Stimulated activated CD4-positive, alpha-beta T cell treated with anti-CD3 and anti-CD28 coated beads, Interleukin-2, amount 100 ng/mL, for 48 hours (primary cell): ENCODE measurements at places on chromosomes 2 and 18.

DNA sequence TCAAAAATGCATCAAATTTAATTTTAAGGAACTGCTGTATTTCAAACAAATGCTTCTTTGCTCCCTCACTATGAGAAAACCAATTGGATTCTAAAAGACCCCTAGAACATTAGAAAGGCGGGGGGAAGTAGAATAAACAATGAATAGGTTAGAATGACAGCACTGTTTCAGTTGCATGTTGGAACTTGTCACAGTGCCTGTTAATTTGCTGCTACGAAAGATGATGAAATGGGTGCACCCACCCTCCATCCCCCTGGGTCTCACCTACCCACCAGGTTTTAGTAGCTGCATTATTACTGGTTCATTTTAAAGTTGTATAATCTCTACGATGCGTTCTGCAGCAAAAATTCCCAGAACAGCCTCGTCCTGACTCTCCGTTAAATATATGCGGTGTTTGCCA is 193.0 kb upstream of the COPS8 start:
- DNase-seq: no peak

DNA sequence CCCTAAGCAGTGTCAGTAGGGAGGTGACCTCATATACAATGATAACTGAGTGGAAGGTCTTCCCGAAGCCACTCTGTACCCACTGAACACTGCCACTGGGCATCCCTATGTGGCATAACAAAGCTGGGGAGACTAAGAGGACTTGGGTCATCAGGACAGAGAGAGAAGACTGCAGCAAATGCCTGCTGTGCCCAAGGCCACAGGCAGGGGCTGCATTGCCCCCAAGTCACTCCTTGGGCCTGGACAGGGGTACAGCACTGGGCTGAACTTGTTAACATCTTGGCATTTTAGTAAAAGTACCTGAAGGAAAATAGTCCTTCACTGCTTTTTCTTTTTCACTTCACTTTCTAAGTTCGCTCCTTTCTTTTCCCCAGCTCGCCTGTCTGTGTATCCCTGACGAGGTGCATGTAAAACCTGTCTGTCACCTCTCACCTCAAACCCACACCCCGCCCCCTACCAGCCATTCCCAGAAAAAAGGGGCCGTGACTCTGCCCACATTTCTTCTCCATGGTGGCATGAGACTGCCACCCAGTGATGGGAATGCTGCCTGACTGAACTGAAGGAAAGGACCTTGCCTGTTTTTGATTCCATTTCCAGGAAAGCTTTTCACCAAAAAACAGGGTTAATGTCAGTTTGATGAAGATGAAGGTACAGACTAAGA is 62.9 kb downstream of the MTHFD2 start:
- DNase-seq: no peak

GRCh38 chr2:73716543-73717250 is 20.4 kb downstream of the TPRKB start:
- no peak for DNase-seq

DNA sequence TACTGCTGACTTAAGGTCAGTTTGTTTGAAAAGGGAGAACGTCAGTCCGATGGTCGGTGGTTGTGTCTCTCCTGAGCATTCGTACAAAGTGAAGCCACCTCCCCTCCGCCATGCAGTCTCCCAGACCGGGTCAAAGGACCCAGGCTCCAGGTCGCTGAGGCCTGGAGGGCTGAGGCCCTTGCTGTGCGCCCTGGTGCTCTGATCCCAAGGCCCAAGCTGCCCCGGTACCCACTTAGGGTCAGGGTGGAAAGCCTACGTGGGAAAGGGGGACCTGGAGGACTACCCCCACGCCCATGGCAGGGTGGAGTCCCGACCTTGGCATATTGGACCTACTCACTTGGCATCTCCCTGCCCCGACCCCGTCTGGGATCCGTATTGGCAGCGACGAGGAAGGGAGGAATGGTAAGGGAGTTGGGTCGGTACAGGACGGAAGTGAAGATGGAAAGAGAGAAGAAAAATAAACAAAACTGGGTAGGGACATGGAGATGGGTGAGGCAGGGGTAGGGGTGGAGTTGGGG is 8.0 kb upstream of the SIX3 start:
- DNase-seq: no peak

DNA sequence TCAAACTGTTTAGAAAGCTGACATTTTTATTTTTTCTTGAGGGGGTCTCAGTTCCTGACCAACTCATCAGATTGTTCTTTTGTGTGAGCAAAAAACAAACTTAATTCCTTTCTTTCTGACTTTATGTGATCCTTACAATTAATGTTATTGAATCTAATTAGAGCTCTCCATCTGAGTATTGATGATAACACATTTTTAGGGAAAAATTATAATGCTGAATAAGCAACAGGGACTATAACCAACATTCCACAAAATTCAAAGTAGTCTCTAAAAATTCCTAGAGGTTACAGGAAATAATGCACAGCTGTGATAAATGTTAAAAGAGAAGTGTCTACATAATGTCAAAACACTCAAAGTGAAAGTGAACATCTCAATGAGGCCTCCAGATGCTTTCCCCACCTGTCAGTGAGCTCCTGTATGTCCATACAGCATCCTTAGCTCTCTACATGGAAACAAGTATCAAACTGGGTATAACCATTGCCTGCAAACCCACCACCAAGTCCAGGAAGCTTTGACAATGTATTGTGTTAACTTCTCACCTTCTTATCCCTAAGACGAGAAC is 786.0 kb upstream of the SLC39A10 start:
- no peak for DNase-seq

GRCh38 chr2:158618891-158619490 is 162.2 kb downstream of the PKP4 start:
- no peak for DNase-seq

GRCh38 chr18:10063489-10063888 is 149.7 kb downstream of the VAPA start:
- DNase-seq: no peak

DNA sequence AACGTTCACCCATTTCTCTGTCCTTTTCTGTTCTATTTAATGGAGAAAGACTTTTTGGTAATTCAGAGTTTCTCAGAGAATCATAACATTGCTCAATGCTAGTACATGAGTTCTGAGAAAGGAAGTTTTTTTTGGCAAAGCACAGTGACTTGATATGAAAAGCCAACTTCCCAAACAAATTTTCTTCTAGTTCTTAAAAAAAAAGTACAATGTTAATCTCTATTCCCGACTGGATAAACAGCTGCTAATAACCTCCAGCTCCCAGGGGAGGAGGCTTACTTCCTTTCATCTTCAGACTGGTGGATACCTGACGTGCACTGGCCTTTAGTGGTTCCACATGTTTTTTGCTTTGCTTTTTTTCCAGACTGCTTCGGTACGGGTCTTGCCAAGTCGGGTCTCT is 284.6 kb upstream of the CCDC68 start:
- DNase-seq: no peak

- no peak for DNase-seq
Observed at GRCh38 chr2:19752500-19752899, 149.3 kb downstream of the TTC32 start.

DNA sequence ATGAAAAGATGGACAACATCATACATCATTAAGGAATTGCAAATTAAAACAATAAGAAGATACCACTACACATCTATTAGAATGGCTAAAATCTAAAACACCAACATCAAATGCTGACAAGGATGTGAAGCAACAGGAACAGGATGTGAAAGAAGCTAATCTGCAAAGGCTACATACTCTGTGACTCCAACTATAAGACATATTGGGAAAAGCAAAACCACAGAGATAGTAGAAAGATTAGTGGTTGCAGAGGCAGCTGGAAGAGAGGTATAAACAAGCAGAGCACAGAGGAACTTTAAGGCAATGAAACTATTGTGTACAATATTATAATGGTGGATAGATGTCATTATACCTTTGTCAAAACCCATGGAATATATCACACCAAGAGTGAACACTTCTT is 393.7 kb upstream of the RAB6C start:
- no peak for DNase-seq

GRCh38 chr18:5890331-5891183 is 4.8 kb downstream of the TMEM200C start:
- peak; percentile 13 for DNase-seq

- no peak for DNase-seq
Observed at GRCh38 chr2:68911709-68912108, 40.5 kb upstream of the BMP10 start.

GRCh38 chr18:62751977-62752376 is 36.6 kb downstream of the PHLPP1 start:
- no peak for DNase-seq

DNA sequence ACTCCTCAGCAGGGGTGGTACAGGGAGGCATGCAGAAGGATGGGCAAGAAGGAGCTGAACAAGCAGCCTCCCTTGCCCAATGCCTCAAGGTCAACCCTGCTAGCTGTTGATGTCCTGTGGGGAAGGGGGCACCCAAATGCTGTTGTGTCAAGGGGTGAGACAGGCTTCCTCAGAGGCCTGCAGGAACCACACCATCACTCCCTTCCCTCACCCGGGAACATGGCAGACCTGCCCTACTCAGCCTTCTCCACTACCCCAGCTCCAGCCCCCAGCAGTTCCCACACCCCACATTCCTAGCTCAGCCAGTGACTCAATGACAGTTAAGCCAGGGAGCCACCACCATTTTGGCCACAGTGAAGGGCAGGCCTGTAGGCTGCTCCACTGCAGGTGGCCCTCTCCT is 53.9 kb upstream of the RMP24 start:
- DNase-seq: no peak

DNA sequence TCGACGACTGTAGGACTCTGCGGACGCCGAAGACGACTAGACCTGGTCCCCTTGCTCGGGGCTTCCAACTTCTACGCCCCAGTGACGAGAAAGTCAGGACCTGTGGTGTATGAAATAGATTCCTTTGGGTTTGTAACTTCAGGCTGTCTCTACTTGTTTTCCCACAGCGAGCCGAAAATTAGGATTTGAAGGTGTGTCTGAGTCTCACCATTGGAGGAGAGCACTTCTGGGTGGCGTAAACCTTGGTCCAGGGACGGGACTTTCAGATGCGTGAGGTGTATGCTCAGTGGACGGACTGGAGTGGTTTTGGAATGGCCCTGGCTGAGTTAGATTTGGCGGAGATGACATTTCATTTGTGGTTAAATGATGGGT is 1.3 kb downstream of the BIRC6 start:
- DNase-seq: no peak

GRCh38 chr2:134410006-134410405 is 156.1 kb downstream of the MGAT5 start:
- DNase-seq: no peak

DNA sequence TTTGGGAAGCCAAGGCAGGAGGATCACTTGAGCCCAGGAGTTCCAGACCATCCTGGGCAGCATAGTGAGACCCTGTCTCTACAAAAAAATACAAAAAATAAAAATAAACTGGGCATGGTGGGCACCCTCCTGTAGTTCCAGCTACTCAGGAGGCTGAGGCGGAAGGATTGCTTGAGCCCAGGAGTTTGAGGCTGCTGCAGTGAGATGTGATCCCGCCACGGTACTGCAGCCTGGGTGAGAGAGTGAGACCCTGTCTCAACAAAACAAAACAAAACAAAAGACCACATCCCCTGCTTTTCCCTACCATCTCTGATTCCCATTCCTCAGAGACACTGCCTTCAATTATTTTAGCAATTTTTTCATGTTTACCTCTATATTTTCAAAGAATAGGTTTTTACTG is 3.9 kb upstream of the RNF103 start:
- no peak for DNase-seq

DNA sequence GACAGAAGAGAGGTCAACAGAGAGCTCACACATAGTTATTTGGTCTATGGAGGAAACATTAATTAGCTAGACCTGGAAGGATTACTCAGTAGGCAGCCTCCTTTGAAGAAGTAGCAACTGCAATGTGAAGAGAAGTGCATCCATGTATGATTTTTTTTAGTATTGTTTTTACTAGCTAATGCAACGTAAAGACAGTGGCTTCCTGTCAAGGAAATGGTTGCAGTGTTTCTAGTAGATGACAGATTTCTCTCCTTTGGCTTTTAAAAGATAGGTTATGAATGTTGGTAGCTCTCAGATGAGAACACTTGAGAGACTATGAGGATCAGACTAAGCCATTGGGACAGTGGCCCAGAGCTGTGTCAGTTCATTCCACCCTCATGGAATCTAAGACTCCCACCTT is 175.8 kb downstream of the AGPS start:
- DNase-seq: no peak

- no peak for DNase-seq
Observed at GRCh38 chr2:66789741-66790140, 354.8 kb downstream of the MEIS1 start.

DNA sequence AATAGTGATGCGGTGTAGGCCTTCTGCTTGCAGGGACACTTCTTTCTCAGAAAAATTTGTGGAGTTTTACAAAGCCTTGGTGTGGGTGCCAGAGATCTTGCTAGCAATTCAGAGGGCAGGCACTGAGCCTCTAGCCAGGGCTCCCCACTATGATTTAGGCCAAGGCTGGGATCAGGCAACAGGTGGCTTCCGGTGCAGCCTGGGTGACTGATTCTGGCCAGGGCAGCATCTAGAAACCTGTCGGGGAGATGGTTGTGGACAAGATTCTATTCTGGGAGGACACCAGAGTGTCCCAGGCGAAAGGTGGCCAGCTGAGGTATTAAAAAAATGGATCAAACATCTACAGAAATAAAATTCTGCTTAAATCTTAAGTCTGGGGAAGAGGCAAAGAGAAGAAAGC is 21.5 kb upstream of the TNP1 start:
- DNase-seq: no peak

GRCh38 chr18:51151568-51152511 is 45.6 kb downstream of the MEX3C start:
- DNase-seq: peak; percentile 46

DNA sequence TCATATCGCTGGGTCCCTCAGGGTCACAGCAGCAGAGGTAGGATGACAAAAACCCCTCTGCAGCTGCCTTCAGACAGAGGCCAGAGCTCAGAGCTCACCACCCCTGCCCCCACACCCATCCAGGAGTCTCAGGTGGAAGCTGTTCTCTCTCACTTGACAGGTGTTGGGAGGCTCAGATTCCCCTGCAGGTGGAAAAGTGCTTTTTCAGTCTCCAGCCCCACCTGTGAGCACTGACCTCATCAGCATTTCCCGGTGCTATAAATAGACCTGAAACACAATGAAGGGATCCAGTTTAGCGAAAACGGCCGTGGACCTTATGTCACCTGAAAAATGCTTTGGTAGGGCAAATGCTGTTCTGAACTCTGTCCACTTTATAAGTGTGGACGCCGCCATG is 254.9 kb downstream of the NDUFA10 start:
- no peak for DNase-seq

GRCh38 chr18:58135183-58135641 is 91.2 kb downstream of the NEDD4L start:
- DNase-seq: no peak

DNA sequence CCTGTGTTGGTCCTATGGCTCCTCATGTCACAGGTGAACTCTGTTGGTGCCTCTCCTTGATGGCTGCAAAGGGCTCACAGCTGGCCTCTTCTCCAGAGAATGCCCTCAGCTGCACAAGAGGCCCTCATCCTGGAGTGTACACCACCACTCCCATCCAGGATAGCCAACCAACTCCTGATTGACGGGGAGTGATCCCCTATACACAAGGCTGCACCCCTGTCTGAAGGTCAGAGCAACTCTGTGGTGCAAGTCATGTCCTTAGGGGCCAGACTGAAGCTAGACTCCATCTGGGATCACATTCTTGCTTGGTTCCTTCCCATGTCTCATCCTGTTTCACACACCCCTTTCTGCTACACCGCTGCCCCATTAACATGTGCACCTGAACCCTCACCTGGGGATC is 41.7 kb upstream of the ATL2 start:
- DNase-seq: no peak
